GM04504 (cell line): ENCODE measurements at places on chromosomes 11 and 22.

DNA sequence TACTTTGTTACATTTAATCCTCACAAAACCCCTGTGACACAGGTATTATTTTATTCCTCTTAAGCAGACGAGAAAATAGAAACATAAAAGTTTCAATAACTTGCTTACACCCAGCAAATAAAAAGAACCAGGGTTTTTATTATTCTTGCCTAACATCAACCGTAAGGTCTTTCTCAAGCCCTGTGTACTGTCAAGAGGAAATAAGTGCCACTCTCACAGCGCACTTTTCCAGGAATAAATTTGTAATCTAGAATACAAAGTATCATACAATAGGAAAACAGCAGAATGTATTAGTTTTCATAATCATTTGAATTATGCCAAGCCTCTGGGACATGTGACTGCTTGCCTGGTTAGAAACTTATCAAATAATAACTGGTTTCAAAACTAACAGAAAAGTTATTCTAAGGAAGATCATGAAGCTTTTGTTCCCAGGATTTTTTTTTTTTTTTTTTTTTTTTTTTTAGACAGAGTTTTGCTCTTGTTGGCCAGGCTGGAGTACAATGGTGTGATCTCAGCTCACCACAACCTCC is 7.4 kb downstream of the CCDC34 start:
- DNase-seq: no peak

DNA sequence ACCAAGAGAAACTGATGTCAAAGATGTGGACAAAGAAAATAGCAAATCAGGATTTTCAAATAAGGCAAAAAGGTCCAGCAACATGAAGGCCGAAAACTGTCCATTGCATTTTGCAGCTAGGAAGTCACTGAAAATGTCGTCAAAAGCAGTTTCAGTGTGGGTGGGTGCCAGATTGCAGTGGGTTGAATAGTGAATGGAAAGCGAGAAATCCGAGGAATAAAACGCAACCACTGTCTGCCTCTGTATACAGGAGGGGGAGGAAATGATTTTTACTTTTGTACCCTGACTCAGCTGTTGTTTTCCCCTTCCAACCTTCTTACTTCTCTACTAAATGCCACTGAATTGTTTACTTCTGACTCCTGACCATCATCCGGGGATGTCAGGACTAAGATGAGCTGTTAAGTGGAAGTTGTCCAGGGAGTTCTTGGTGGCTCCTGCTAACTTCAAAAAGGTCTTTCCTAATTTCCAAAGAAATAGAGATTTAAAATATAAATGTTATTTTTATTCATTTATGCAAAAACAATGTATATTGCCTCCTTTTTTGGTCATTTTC is 64.9 kb upstream of the BIRC3 start:
- no peak for DNase-seq

GRCh38 chr11:48116437-48117228 is 100.0 kb upstream of the OR4B1 start:
- no peak for DNase-seq

- DNase-seq: no peak
Observed at GRCh38 chr11:21564095-21564494, 628.8 kb upstream of the ANO5 start.
